ENCODE measurements at places on chromosomes 3 and 15.
A peak's percentile ranks its signal among the peaks of the same experiment; 100 is the strongest.

DNA sequence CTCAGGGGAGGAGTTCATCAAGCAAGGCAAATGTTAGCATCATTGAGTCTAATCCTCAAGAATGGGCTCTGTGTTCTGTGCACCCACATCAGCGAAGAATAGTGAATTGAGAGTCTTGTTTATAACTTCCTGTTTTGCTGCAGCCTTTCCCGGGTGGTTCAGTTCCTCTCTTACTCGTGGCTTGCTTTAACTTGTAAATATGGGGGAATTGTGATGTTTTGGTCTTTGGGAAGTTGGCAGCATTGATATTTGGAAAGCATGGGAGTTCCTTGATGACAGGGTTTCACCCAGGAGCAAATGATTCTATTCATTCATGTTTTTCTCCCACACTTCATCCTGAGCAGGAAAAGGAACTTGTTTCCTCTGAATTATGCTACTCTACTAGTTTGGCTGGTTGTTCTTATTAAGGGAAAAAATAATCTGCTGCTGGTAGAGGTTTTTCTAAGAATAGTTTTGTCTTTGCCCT is 40.4 kb downstream of the GPD1L start:
- no peak for DNase-seq

DNA sequence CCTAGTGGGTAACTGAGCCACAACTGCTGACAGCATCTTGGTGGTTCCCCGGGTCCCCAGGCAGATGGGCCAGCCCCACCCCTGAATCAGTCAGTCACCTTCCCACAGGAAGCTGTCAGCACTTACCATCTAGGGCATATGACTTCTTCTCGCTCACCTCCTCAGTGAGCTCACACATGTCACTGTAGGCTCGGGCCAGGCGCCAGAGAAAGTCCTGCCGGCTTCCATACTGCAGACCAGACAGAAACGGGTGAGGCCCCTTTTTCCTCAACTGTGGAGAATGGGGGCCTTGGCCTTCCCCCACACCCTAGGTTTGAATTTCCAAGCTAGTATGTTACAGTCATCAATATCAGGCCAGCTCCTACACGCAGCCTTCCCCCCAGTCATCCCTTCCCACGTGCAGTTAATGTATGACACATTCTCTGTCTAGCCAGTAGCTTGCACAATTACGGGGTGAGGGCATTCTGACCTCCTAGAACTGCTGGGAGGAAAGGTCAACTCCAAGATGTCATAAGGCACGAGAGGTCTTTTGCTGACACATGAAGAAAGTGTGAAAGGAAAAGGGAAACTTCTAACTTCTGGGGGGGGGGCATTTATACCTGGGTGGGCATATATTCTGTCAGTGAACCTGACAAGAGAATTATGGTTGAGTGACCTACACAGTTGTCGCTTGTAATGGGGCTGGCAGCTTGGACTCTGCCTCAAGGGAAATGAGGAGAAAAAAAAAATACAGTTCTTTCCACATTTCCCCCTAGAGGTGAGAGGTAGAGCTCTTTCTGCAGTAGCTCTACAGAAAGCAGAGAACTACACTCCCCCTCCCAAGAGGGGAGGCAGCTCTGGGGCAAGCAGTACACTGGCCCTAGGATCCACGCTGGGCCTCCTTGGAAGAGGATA is 10.9 kb downstream of the RMDN3 start:
- peak; percentile 68 for DNase-seq

DNA sequence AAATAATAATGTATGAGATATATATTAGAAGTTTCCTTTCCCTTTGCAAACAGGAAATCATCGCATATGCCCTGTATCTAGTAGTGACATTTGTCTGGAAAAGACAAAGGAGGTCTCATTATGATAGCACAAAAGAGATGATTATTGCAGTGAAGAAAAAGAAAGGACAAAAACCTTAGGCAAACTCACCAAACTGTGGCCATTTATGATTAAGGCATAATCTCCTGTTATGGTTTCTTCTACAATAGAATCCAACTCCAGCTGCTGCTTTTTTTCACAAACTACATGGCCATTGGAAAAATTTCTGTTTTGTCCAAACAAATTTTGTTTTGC is 218.2 kb downstream of the ATP8B4 start:
- DNase-seq, result no peak

- no peak for DNase-seq
Observed at GRCh38 chr3:25520926-25521559, 93.0 kb downstream of the RARB start.

DNA sequence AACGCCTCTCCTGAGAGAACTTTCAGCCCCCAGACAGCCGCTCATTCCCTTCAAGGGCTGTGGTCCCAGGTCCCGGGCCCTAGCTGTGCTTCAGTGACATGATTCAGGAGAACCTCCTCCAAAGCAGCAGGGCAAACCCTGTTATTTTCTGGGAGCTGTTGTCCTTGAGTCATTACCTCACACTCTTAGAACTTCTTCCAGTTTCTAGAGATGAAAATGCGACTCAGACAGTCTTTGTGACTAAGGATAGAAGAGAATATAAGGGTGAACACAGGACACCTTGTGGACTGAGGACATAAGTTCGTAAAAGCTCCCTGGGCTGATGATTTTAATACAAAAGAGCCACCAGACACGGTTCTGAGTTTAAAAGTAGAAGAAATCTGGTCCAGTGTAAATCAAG is 203.8 kb downstream of the RORA start:
- DNase-seq, result no peak

DNA sequence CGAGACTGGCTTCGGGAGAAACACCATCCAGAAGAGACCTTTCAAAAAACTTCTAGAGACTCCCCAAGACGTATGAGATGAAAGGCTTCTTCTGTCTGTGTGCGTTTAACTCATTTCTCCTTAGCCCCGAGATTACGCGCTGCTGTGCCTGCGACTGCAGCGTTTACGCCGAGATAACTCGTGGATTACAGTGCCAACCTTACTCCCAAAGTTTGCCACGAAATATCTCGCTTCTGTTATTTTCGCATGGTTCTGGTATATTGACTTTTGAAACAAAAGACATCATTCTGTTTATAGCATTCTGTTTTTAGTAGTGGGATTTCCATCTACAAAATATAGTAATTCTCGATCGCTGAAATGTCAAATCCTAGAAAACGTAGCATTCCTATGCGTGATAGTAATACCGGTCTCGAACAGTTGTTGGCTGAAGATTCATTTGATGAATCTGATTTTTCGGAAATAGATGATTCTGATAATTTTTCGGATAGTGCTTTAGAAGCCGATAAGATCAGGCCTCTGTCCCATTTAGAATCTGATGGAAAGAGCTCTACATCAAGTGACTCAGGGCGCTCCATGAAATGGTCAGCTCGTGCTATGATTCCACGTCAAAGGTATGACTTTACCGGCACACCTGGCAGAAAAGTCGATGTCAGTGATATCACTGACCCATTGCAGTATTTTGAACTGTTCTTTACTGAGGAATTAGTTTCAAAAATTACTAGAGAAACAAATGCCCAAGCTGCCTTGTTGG is 467 bp downstream of the PGBD4 start:
- DNase-seq, result no peak

- no peak for DNase-seq
Observed at GRCh38 chr3:152076148-152076547, 192.6 kb upstream of the MBNL1 start.

DNA sequence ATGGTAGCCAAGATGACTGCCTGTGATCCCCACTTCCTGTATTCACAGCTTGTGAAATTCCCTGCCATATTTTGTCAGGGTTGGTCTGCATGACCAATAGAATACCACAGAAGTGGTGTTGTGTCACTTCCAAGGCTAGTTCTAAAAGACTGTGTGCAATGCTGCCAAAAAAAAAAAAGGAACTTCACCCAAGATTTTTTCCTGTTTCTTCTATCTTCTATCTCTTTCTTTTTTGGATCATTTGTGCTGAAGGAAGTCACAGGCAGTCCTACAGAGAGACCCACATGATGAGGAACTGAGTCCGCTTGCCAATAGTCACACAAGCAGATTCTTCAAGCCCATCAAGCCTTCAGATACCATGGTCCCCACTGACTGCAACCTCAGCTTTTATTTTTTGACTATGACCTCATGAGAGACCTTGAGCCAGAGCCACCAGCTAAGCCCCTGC is 18.1 kb upstream of the RAF1 start:
- no peak for DNase-seq

DNA sequence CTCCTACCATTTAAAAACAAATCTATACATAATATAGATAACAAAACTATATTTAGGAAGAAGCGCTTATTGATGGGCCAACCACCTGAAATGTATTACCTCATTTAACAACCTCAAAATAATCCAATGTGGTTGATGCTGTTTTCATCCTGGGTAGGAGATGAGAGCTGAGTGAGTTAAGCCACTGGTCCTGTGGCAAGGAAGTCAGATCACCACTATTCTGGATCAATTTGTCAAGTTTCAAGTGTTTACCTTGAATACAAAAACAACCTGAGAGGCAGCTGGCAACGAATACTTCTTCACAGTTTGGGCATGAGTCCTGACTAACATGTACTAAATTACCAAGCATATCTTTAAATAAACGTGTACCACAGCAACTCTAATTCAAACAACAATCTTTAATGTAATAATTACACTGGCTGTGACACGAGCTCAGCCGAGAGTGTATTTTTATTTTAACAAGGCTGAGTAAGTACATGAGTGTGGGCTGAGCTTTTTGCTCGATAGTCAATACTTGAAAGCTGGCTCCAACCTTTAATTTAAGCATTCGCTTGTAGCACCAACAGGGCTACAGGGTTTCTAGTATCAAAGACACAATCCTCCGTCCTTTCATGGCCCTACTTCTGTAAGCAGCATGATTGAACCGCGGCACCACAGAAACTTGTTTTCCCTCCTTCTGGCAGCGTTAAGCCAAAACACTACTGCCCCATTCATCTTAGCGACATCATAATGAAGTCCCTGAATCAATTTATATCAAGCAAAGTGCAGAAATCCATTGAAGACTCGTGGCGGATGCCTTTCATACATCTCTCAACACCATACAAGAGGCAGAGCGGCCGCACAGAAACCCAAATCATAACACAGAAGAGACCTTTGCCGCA is 93.8 kb upstream of the ICE2 start:
- DNase-seq, result no peak

GRCh38 chr15:40471105-40471807 is 472 bp downstream of the CHST14 start:
- peak; percentile 50 for DNase-seq

DNA sequence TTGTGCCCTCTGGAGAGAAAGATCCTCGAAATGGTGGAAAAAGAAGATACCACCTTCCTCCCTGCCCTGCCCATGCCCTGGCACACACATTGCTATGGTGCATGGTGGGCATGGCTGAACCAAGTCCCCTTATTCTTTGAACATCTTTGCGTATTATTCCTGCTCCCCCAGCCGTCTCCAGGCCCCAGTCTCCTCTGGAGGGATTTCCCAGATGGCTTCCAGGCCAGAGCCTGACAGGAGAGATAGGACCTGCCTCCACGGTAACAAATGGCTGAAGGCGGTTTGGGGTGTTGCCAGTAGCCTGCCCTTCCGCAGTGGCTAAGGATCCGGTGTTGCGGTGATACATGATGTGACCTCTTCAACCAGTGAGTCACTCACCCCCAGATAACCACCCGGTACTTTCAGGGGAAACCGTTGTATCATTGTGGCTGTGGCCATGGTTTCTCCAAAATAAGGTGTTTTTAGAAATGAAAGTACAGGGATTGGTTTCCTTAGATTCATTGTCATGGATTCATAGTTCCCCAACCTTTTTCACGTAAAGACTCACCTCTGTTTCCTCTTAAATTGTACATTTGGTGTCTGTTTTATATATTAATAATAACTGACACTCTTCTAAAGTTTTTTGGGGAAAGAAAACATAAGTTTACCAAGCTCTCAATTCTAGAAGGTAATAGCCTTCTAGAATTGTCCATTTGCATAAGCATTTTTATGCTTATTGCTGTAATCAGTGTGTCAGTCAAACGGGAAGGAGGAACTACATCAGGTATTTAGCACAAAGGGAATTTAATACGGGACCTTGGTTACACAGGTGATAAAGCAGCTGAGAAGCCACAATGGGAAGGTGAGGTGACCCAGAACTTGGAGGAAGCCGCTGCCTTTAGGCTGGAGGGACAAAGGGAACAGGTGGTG is 25.9 kb downstream of the SMAD3 start:
- no peak for DNase-seq

DNA sequence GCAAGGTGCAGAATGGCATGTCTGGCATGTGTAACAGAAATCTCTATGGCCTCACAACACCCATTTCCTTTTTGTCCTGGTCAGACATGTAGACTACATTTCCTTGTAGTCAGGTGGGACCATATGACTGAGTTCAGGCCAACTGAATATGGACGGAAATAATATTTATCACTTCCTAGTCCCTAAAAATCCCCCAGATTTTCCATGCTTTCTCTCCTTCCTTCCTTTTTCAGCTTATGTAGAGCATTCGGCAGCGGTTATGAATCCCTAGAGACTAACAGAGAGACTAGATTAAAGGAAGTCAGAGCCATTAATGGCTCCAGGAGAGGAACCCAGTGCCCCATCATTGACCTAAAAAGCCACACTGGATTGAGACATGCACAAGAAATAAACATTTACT is 35.8 kb downstream of the SLC9A9 start:
- DNase-seq, result no peak
